MV-4-11 (cell line): ENCODE measurements at places on chromosomes 1 and 21.

DNA sequence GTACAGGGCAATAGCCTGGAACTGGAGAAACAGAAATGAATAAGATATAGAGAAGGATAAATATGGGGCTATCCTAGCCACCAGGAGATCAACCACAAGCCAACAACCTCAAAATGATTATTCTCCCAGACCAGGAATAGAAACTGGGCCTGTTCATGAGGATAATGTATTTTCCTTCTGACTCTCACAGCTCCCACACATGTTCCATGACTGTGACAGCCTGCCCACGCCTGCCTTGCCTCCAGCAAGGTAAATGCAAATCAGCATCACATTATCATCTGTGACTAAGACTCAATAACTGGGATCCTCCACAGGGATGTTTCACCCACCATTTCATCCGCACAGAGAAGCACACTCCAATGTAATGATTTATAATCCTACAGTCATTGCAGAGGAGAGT, 3.3 kb downstream of the ENSA start:
- no peak for DNase-seq

DNA sequence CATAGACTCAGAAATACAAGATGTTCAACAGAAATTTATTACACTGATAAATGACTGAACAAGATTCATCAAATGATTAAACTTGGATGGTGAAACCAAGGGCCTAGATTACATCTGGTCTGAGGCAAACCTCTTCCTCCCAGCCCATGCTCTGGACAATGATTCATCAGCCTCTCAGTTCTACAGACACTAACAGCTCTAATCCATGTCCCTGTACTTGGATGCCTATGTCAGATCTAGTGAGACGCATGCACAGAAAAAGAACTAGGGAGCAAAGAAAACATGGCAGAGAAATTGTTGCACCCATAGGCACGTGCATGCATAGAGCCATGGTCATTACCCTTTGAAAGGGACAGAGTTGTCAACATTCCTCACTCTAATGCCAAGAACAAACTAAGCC, 250.1 kb downstream of the KCNH1 start:
- no peak for DNase-seq

- no peak for DNase-seq
These were observed 92.3 kb downstream of the DMRTB1 start for GRCh38 chr1:53551428-53551995.

GRCh38 chr1:26537951-26538352, 8.4 kb downstream of the RPS6KA1 start:
- peak; percentile 89 for DNase-seq

GRCh38 chr1:3073489-3074296, 4.7 kb downstream of the PRDM16 start:
- no peak for DNase-seq
